ENCODE measurements at places on chromosomes 2 and 18.

DNA sequence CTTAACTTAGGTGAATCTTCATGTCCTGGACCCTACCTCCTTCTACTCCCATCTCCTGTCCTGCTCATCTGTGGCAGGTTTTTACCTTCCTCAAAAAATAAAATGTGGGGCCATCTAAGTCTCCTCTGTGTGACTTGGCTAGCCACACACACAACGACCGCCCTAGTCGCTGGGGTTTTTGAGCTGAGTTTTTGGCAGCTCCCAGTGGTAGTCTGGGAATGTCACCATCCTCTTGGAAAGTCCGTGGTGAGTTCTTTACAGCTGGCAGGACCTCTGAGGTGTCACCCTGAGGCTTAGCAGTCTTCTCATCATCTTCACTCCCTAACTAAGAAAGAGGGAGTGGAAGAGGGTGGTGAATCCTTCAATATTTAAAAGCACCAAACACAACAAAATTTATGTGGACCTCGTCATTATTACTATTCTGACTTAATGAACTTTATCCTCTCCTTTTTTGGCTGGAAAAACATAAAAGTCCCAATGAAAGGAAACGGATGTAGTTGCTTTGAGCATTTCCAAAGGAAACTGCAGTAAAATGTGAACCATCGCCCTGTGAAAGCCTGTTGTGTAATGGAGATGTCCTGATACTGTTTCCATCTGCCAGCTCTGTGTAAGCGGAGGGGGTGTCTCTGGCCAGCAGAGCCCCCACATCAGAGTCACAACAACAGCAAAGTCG is 78.6 kb downstream of the VAPA start:
- H3K4me3 ChIP-seq, result no peak overlapping the region
- no peak overlapping the region for H3K27ac ChIP-seq
- no peaks in the 10 kb centered on the region for H3K4me1 ChIP-seq
- no peaks in the 10 kb centered on the region for H3K36me3 ChIP-seq

DNA sequence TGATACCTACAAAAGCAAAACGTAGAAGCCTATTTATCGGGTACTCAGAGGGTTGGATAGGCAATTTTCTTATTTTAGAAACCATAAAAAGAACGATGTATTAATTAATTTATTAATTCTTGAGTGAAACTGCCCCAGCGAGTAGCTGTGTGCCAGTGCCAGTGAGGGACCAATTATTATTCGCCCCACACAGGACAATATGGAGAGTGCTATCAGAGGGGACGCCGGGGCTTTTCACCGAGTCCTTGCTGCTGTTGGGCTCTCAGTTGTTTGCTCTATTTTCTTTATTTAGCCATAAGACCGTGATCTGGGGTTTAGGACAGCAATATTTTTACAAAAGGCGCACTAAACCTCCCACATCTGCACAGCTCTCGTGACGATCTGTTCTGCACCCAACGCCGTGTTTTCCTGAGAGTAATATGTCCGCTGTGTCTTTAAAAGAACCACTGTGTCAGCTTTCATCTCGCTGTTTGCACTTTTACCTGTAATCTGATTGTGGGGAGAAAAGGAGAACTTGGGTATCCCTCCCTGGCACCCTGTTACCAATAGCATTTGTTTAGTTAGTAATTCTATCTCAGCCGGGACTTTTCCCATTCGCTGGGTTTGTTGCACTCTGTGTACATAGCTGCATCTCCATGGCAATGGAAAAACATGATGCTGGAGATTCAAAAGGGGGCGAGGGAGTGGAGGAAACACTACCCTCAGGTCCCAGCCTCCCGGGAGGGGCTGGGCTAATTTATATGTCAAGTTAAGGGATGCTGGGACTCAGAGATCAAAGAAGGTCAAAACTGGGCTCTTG is 30.1 kb upstream of the ZNF516 start:
- no peak overlapping the region for H3K27ac ChIP-seq
- H3K4me3 ChIP-seq, result peak overlapping the region; percentile 28
- no peak for DNase-seq
- no peaks in the 10 kb centered on the region for H3K27me3 ChIP-seq
- H3K4me1 ChIP-seq, result peaks cover 10% of the 10 kb centered on the region

GRCh38 chr2:21229302-21229701 is 105.5 kb downstream of the TDRD15 start:
- no peaks in the 10 kb centered on the region for H3K36me3 ChIP-seq
- H3K27ac ChIP-seq, result no peak overlapping the region
- no peak for DNase-seq
- no peaks in the 10 kb centered on the region for H3K27me3 ChIP-seq
- no peak overlapping the region for H3K4me3 ChIP-seq

- no peak overlapping the region for H3K4me3 ChIP-seq
- no peak for DNase-seq
- no peaks in the 10 kb centered on the region for H3K27me3 ChIP-seq
- H3K27ac ChIP-seq, result no peak overlapping the region
- no peaks in the 10 kb centered on the region for H3K4me1 ChIP-seq
- no peaks in the 10 kb centered on the region for H3K36me3 ChIP-seq
These were observed 23.2 kb upstream of the CDKL4 start for GRCh38 chr2:39266916-39267434.

DNA sequence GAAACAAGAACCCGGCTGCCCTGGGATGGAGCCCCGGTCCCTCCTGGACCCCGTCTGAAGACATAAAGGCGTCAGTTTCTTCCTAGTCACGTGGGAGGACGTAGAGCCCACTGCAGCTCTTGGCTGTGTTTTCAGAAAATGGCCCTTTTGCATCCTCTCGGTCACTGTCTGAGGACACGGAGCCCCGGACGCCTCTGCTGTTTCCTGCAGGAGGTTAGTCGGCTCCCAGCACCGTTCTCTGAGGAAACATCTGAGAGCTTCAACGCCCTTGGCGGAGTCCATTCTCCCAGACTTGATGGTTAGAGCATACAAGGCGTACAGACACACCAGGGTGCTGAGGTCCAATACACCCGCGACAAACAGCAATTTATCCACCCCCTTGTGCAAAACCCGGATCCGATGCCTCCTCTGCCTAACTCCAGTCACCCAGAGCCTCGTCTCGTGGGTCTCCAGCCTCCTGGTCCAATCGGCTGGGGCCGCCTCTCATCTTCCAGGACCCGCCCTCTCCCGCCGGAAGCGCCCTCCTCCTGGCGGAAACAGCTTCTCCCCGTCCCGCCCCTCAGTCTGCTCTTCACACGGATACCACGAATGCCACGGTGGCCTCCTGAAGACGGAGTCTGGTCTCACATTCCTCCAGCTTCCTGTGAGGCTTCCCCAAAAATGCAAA is 119.4 kb downstream of the TMEM18 start:
- no peaks in the 10 kb centered on the region for H3K27me3 ChIP-seq
- H3K4me1 ChIP-seq, result no peaks in the 10 kb centered on the region
- H3K27ac ChIP-seq, result no peak overlapping the region
- no peak overlapping the region for H3K4me3 ChIP-seq

- H3K4me3 ChIP-seq, result no peak overlapping the region
- H3K4me1 ChIP-seq, result no peaks in the 10 kb centered on the region
- H3K27ac ChIP-seq, result no peak overlapping the region
- no peaks in the 10 kb centered on the region for H3K36me3 ChIP-seq
- DNase-seq, result no peak
These were observed 1579.2 kb upstream of the PIK3C3 start for GRCh38 chr18:40375837-40376236.

- H3K27ac ChIP-seq, result no peak overlapping the region
- no peaks in the 10 kb centered on the region for H3K27me3 ChIP-seq
- H3K4me1 ChIP-seq, result peaks cover 40% of the 10 kb centered on the region
- no peak for DNase-seq
These were observed 33.5 kb downstream of the PNO1 start for GRCh38 chr2:68190991-68191731.

DNA sequence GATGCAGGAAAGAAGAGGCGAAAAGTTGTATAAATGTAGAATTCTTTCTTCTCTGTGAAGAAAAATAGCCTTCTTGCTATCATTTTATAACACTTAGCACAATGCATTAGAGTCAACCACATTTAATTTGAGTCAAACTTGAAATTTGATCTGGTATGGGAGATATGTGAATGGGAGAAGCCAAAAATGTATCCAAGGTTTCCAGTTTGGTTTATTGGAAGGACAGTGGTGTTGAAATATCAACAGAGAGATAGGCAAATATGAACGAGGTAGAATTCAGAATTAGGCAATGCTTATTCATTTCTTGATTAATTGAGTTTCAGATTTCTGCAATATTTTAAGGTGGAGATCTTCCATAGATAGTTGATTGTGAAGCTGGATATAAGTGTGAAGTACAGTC is 991.9 kb upstream of the CHAC2 start:
- H3K27me3 ChIP-seq, result no peaks in the 10 kb centered on the region
- H3K4me3 ChIP-seq, result no peak overlapping the region
- no peak for DNase-seq
- no peak overlapping the region for H3K27ac ChIP-seq
- H3K4me1 ChIP-seq, result no peaks in the 10 kb centered on the region

Measured in right lobe of liver (tissue), 6 donors.